Foreskin keratinocyte (primary cell): ENCODE measurements at places on chromosomes 2 and 18.
A peak's percentile ranks its signal among the peaks of the same experiment; 100 is the strongest.

GRCh38 chr2:11683966-11684365 is 14.0 kb upstream of the NTSR2 start:
- no peak for DNase-seq

GRCh38 chr2:191165176-191165643 is 14.4 kb upstream of the STAT4 start:
- DNase-seq: peak; percentile 67

GRCh38 chr2:236403811-236404210 is 139.6 kb upstream of the ASB18 start:
- DNase-seq: no peak

DNA sequence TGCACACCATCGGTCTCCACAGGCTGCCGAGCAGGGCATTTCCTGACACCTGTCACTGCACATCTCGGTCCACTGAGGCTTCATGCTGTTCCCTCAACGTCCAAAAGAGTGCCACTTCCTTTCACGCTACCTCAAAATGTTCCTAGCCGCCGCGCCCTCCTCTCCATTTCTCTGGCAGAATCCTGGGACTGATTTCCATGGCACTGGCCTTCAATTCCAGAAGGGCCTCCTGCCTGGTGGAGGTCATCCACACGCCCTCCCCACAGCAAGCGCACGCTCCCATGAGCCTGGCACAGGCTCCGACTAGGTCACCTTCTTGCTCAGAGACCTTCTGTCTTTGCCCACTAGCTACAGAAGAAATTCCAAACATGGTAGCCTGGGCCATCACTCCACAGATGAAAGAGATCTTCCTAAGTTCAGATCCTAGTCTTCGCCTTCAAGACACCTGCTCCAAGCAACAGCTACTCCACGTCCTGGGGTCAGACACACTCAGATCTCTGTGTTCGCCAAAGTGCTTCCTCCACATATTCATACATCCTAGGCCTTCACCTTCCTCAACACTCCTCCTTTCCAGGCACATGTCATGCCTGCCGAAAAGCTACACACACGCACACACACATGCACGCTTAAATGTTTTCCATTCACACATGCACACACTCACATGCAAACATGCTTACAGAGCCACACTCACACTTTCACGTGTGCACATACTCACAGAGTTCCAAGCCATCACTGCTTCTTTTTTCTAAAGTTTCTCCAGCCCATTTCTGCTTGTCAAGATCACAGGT is 94.0 kb downstream of the PXDN start:
- DNase-seq: no peak

GRCh38 chr2:172640389-172640788 is 84.5 kb downstream of the PDK1 start:
- DNase-seq: no peak

GRCh38 chr2:904246-905024 is 46.2 kb upstream of the SNTG2 start:
- no peak for DNase-seq

DNA sequence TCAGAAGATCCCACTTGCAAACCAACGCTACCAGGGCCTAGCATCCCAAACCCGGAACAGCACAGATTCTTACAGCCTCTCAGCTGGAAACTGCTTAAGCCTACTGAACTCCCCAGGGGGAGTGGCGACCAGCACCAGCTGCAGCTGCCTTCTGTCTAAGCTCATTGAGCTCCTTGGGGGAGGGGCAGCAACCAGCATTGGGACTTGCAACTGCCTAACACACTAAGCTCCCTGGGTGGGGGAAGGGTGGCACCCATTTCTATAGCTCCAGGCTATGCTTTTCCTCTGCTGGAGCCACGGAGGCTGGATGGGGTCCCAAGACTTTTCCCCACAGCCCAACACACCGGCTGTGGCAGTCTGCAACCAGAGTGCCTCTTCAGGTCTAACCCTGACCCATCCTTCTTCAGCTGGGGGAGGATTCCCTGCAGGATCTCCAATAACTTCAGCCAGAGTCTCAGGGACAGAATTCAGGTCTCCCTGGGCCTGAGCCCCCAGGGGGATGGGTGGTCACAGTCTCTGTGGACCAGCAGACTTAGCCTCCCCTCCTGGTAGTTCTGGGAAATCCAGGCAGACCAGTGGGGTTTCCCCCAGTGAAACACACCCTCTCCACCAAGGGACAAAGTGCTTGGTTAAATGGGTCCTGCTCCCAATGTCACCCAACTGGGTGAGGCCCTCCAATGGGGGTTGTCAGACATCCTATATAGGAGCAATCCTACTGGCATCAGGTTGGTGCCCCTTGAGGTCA is 45.9 kb upstream of the ITGA4 start:
- DNase-seq: no peak
